ENCODE measurements at places on chromosomes 4 and X.

- DNase-seq: no peak
Measured at GRCh38 chrX:47690175-47690574, 31.2 kb upstream of the UXT start.

GRCh38 chr4:101953949-101954348, 163.4 kb downstream of the BANK1 start:
- no peak for DNase-seq

- no peak for DNase-seq
Measured at GRCh38 chrX:75229774-75230173, 44.1 kb upstream of the UPRT start.

DNA sequence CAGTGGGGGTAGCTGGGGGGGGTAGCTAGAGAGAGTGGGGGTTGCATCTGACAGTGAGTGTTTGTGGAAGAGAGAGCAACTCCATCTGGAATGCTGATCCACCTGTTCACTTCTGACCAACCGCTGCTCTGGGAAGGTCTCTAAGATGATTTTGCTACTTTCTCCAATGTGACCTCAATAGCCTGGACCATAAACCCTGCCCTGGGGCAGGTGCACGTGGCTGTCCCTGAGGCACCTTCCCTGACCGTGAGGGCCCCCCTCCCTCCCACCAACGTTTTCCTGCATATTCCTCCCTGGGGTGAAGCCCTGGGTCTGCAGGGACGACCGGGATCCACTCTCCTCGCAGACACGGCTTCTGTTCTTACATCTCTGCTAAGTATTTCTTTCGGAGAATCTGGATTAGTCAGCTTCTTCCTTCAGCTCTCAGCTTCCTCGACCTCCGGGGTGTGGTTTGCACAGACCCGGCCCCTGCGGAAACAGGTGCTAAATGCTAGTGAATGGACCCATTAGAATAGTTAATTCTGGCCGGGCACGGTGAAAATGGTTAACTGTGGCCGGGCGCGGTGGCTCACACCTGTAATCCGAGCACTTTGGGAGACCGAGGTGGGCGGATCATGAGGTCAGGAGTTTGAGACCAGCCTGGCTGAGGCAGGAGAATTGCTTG, 21.4 kb upstream of the PLCXD1 start:
- DNase-seq: no peak

DNA sequence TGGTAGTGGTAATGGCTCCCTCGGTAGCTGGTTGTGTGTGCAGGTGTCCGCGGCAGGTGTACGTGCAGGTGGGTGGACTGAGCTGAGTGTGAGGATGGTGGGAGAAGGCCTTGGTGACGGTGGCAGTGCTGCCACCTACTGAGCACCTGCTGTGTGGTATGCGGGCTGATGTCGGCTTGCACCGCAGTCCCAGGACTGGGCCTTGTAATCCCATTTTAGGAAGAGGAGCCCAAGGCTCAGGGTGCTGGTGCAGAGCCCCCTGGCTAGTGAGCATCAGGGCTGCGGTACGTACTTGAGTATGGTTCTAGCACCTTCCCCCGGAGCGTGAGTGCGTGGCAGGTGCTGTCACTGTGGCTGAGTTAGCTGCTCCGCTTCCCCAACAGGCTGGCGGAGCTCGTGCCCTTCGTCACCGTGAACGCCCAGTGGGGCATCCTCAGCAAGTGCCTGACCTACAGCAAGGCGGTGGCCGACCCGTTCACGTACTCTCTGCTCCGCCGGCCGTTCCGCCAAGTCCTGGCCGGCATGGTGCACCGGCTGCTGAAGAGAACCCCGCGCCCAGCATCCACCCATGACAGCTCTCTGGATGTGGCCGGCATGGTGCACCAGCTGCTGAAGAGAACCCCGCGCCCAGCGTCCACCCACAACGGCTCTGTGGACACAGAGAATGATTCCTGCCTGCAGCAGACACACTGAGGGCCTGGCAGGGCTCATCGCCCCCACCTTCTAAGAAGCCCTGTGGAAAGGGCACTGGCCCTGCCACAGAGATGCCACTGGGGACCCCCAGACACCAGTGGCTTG, 5.7 kb upstream of the CPZ start:
- DNase-seq: no peak

DNA sequence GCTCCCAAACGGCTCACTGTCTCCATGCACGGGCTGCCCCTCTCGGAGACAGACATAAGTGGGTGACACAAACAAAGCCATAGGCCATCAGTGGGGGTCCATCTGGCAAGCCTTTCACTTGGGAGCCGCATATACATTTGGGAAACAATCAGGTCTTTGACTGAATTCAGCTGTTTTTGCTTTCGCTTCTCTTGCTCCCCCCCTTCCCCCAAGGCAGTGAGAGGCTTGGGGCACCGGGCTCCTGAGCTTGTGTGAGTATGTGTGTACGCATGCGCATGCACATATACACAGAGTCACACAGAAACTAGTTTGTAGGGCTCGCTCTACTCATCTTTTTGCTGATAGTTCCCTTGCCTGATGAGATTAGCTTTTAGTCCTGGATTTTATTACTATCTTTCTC, 284.4 kb downstream of the AFF2 start:
- no peak for DNase-seq

GRCh38 chrX:129077424-129078170, 445.7 kb downstream of the SMARCA1 start:
- no peak for DNase-seq

DNA sequence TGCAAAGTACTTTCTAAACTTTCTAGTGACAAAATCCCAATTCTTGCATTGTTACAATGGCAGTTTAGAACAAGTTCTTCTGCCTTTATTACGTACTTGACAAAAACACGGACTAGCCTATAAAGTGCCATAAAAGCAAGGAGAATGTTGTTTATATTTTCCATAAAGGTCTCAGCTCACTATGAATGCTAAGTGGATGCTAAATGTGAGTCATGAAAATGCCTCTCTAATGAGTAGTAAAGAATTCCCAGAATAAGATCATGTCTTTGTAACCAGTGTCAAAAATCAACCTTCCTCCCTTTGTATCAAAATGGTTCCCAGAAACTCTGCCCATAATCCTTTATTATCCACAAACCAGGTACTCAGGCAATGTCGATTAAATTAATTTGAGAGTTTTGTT, 539.8 kb upstream of the SLIT2 start:
- DNase-seq: no peak

DNA sequence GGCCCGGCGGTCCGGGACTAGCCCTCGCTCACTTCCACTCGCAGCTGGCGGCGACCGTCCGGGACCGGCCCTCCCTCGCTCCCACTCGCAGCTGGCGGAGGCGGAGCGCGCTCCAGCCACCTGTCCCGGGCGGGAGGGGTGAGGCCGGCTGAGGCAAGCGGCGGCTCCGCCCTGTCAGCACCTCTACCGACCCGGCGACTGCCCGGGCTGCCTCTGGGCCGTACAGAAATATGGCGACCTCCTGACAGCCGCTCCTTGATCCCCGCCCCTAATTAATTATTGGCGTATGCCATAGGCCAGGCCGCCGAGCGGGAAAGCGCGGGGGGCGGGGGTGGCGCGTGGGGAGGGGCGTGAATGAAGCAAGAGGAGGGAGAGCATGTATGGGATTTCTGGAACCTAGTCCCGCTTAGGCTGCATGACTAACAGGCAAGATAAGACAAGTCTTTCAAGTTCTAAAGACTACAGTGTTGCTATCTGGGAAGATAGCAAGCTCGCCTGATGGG, at the start of gene MORC4:
TSS of gene MORC4 (minus strand) at position 200 of the 503 bp plus-strand sequence. CDS start 243 bp downstream, outside the sequence.
- DNase-seq: peak; percentile 36

- no peak for DNase-seq
Measured at GRCh38 chr4:125179727-125180126, 135.0 kb upstream of the FAT4 start.

DNA sequence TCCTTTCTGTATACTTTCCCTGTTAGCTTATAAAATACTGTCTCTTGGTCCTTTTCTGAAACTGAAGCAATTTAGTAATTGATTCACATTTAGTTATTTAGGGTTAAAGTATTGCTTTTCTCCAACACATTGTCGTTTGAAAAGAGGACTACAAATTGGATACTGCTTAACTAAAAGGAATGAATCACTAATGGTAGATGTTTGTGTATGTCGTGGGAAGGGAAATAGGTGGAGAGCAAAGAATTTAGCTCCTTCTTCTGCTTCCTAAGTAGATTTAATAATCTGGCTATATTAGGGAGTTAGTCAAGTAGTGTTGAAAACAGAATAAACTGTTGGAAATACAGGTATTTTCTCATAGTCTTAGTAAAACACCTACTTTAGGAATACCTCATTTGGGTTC, 27.9 kb downstream of the SLAIN2 start:
- no peak for DNase-seq

DNA sequence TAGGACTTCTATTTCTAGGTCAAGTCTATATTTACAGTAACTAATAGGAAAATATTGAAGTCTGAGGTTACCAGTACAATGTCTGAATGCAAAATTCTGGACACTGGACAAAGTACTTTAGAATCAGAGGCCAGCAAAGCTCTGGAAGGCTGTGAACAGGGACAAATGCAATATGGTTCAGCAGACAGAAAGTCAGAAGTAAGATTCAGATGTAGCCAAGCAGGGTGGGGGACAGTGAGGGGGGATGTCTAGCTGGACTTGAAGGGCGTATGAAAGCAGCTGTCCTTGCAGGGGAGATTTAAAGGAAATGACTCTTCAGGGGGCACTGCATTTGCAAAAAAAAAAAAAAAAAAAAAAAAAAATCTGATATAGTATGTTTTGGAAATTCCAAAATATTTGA, 2.9 kb downstream of the SORBS2 start:
- no peak for DNase-seq
